ENCODE measurements at places on chromosomes 4 and X. TPM values are rescaled to one million over a fixed set of nuclear protein-coding genes. Genes with fewer than 3 reads are reported as not detected.

PABPC5 gene
- total RNA-seq = not detected

DCAF8L2 gene
- total RNA-seq = not detected

CT45A2 gene
- not detected for total RNA-seq

TXK gene
- total RNA-seq = not detected

GABRG1 gene
- not detected for total RNA-seq

KIT gene
- not detected for total RNA-seq

TMPRSS11B gene
- not detected for total RNA-seq

MSL3 gene
- 27.6 TPM for total RNA-seq

SHROOM2 gene
- total RNA-seq = 1.2 TPM

TEX11 gene
- total RNA-seq = not detected

MAGEC2 gene
- total RNA-seq = not detected

TRIM75 gene
- total RNA-seq = not detected

GRCh38 chr4:55177461-55177860 is 52.1 kb upstream of the KDR start:
- DNase-seq = no peak

- DNase-seq = no peak
These were observed 65.9 kb downstream of the HHIP start for GRCh38 chr4:144711700-144712456.

GRCh38 chr4:22625311-22625710 is 67.4 kb upstream of the GBA3 start:
- no peak for DNase-seq

DNA sequence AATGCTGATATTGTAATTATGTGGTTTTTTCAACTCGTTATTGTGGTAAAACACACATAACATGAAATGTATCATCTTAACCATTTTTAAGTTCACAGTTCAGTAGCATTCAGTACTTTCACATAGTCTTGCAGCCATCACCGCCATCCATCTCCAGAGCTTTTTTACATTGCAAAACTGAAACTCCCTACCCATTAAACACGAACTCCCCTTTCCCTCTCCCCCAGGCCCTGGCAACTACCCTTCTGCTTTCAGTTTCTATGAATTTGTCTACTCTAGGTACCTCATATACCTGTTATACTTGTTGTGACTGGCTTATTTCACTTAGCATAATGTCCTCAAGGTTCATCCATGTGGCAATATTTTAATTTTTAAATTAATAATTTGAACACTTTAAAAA is 380.6 kb downstream of the MAPK10 start:
- DNase-seq = no peak

DNA sequence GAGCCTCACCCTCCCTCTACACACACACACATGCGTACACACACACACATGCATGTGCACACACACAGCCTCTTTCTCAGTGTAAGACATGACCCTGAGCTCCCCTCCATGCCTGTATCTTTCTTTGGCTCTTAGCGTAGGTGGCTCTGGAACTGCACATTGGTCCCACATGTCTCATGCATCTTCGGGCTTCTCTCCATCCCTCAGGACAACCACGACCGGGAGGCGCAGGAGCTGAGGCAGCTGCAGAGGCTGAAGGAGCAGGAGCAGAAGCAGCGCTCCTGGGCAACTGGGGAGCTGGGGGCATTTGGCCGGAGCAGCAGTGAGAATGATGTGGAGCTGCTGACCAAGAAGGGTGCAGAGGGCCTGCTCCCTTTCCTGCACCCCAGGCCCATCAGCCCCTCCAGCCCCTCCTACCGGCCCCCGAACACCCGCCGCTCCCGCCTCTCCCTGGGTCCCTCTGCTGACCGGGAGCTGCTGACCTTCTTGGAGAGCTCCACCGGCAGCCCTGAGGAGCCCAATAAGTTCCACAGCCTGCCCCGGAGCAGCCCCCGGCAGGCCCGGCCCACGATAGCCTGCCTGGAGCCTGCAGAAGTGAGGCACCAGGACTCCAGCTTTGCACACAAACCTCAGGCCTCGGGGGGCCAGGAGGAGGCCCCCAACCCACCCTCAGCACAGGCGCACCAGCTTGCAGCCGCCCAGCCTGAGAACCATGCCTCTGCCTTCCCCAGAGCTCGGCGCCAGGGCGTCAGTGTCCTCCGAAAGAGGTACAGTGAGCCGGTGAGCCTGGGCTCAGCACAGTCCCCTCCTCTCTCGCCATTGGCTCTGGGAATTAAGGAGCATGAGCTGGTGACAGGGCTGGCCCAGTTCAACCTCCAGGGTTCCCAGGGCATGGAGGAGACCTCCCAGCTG is 38.6 kb downstream of the FHDC1 start:
- no peak for DNase-seq

DNA sequence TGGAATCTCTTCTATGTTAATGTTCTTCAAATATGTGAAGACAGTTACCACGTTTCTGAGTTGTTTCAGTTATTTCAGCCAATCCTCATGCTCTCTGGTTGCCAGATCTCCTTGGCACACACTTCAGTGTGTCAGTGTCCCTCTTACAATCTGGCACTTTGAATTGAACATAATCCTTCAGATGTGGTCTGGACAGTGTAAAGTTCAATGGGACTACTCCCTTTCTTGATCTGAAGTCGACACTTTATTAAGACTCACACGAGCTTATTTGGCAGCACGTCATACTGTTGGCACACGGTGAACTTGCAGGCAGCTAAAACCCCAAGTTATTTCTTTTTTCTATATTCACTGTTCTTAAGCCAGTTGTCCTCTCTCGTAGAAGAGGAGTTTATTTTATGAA is 28.2 kb downstream of the ARSJ start:
- no peak for DNase-seq

DNA sequence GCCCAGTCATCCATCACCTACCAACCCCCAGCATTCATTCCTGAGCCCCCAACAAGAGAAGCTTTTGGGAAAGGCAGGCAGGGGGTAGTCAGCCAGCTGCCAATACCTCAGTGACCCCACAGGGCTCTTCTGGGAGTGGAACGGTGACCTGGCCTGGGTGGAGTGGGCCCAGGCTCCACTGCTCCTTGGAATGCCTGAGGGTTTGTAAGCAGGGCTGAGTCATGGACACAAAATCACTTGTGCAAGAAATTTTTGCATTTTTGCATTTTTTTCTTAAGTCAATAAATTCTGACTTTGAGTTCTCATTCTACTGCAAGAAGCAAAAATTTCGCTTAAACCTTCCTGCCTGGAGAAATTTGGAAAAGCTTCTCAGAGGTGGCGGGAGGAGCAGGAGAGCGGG is 18.5 kb downstream of the SORCS2 start:
- peak; percentile 68 for DNase-seq

DNA sequence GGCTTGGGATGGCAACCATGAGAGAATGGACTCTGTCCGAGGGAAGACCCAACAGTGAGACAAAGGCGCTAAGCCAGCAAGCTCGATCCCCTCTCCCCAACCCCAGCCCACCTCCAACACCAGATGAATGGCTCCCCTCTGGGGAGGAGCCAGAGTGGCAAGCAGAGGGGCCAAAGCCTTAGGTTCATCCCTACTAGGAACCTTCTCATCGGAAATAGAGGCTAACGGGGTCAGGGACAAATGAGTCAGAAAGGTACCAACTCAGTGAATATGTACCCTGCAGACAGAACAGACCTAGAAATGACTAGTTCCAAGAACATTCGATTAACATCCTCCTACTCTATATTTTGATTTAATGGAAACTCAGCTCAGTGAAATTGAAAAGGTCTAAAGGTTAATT is 73.9 kb downstream of the NSG1 start:
- DNase-seq = no peak

GRCh38 chr4:3410401-3411135 is 31.2 kb upstream of the HGFAC start:
- DNase-seq = no peak

DNA sequence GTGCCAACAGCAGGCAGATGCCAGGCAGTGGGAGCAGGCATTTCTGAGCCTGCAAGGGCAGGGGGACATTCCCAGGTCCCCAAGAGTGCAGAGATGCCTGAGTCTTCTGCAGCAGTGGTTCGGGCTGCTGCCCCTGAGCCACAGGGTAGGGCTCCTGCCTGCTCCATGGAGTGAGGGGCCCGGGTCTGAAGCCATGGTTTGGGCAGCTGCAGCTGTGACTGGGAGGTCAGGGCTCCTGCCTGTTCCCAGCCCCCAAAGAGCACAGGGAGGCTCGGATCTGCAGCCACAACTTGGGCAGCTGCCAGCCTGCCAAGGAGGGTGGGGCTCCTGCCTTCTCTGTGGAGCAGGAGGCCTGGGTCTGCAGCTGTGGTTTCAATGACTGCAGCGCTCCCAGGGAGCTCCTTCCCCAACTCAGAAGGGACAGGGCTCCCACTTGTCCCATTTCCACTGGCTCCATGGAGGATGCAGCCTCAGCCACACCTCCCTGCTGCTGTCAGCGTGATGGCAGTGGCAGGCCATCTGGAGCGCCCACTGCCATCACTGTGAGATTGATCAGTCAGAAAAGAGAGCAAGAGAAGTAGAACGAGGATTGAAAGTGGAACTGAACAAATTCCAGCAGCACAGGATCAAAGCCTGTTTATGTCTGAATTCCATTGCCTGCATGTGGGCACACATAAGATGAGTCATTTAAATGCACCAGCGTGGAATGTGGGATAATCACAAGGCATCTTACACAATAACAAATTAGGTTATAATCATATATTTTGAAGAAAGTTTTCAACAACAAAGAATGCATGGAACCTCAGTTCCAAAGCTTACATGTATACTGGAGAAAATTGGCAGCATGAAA is 93.1 kb upstream of the CXorf51A start:
- peak; percentile 68 for DNase-seq

DNA sequence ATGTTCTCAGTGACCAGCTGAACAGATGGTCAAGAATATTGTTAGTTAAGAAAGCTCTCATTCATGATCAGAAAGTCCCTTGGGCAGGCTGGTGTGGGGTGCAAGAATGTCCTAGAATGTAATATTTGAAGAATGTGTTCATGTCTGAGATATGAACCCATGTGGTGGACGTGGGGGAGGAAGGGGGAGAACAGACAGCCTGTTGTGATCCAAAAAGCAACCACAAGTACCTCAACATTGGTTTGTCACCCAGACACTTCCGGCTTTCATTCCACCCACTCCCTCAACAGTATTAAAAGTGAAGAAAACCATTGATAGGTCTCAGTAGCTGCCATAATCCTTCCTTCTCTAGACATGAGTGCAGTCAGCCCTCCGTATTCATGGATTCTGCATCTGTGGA is 82.2 kb downstream of the MAML3 start:
- no peak for DNase-seq

DNA sequence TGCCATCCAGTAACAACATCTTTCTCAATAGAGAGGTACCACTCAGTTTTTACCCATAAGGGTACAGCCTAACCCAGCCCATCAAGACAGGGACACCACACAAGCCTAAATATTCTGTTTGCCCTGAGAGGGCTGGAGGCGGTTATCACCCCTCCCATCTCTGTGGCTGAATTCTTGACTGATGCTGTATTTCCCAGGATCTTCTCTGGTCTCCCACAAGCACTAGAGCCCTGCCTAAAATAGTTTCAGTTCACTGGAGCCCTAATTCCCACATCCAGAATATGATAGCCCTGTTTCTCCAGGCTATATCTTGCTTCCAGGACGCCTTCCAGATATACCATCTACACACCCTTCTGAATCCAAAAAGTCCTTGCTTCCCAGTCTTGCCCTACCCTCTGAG is 91.6 kb upstream of the NMU start:
- no peak for DNase-seq

- no peak for DNase-seq
These were observed 73.1 kb downstream of the GRIA2 start for GRCh38 chr4:157293673-157294072.

DNA sequence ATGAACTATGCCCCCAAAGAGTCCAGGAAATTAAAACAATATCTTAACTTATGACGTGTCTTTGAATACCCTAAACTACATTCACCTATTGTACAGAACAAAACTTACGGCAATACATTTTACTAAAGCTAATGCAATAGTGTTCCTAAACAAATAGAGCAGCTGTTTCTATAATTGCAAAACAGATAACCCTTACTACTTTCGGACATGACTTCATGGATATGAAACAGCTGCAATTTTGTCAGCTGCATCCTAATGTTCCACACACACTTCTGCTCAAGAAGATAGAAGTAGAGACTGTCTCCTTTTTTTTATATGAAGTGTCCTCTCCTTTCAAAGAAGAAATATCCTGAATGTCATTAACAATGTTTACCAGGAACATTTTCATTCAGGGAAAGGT is 174.9 kb downstream of the ACTRT1 start:
- no peak for DNase-seq

- no peak for DNase-seq
These were observed 38.4 kb upstream of the ENPP6 start for GRCh38 chr4:184255871-184256642.

GRCh38 chrX:95919605-95920004 is 765.0 kb upstream of the DIAPH2 start:
- DNase-seq = no peak

DNA sequence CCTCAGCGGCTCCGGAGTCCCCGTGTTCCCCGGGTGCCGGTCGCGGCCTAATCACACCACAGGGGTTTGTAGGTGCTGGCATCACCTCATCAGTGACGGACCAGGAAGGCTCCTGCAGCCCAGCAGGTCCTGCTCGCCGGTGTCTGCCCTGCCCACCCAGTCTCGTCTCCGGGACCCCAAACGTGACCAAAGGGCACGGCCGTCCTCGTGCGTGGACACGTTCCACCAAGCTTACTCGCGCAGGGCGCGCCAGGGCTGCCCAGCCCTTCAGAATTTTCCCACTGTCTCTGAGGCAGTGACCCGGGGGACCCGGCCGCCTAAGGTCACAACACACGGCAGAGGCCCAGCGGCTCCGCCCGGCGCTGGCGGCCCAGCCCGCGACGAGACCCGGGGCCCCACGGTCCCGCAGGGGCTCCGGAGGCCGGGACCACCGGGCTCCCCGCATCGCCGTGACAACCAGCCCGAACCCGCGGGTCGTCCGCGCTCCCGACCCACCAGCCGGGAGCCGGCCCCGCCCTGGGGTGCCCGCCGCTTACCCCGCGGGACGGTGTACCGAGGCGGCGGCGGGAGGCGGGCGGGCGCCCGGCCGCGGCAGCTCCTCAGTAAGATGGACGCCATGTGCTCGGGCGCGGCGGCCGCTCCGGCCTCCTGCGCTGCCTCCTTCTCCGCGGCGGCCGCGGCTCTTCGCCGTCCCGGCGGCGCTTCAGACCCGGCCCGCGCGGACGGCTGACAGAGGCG is 454 bp downstream of the LETM1 start:
- no peak for DNase-seq

- DNase-seq = no peak
These were observed 18.2 kb downstream of the UBE2D3 start for GRCh38 chr4:102809190-102809589.

DNA sequence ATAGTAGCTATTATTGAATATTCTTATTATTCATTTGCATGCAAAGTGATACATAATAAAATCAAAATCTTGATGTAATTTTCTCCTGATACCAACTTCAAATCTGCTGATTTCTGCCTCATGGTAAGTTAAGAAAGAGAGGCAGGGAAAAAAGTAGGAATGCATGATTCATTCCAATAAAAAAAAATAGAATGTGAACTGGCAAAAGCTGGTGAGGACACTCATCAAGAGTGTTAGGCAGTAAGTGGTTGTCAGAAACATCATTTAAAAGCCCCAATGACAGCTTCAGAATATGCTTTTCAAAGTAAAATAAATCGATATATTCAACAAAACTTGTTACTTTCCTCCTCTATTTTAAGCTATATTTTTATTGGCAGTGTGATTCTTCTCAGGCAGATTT is 979.1 kb downstream of the TECRL start:
- peak; percentile 14 for DNase-seq

- DNase-seq = no peak
These were observed 41.8 kb downstream of the GASK1B start for GRCh38 chr4:158131027-158131426.

- DNase-seq = no peak
These were observed 49.9 kb upstream of the SCRG1 start for GRCh38 chr4:173448608-173449379.

GRCh38 chr4:83257811-83258210 is 26.8 kb downstream of the COQ2 start:
- DNase-seq = no peak

- DNase-seq = peak; percentile 67
These were observed 3.5 kb downstream of the FAT1 start for GRCh38 chr4:186719925-186720694.

Measured in MCF 10A (cell line).